MG63 (cell line): ENCODE measurements at places on chromosomes 5 and 9. TPM values are rescaled to one million over a fixed set of nuclear protein-coding genes. Genes with fewer than 3 reads are reported as not detected.

GRCh38 chr5:16626696-16627264, 10.0 kb upstream of the RETREG1 start:
- no peak for DNase-seq

GRCh38 chr9:104463864-104464263, 40.2 kb upstream of the OR13F1 start:
- DNase-seq: no peak

- DNase-seq: no peak
Measured at GRCh38 chr9:77374266-77374665, 196.9 kb downstream of the VPS13A start.

- DNase-seq: no peak
Measured at GRCh38 chr9:137797206-137798120, 80.1 kb upstream of the CACNA1B start.

GRCh38 chr9:135374591-135374990, 105.0 kb upstream of the PPP1R26 start:
- DNase-seq: no peak

GRCh38 chr5:31397926-31398557, 133.9 kb downstream of the DROSHA start:
- DNase-seq: no peak

- DNase-seq: no peak
Measured at GRCh38 chr9:93937193-93937592, 18.0 kb downstream of the BARX1 start.

- DNase-seq: no peak
Measured at GRCh38 chr9:25850803-25851202, 172.6 kb upstream of the TUSC1 start.

DNA sequence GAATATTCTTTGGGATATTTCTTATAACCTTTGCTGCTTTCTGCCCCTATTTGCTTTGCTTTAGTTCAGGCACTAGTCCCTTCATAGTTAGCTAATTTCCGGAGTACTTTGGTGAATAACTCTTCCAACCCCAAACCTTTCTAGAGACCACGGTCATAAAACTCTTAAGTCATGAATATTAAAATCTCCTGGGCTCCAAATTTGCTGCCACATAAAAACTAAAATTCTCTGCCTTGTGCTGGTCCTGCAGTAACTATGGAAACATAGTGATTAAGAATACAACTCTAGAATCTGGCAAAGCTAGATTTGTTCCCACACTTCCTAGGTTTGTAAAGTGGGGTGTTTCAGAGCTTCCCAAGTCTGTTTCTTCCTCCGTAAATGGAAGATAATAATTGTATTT, 10.0 kb upstream of the ACTBL2 start:
- DNase-seq: no peak

- no peak for DNase-seq
Measured at GRCh38 chr5:159338118-159338517, 7.8 kb upstream of the IL12B start.

DNA sequence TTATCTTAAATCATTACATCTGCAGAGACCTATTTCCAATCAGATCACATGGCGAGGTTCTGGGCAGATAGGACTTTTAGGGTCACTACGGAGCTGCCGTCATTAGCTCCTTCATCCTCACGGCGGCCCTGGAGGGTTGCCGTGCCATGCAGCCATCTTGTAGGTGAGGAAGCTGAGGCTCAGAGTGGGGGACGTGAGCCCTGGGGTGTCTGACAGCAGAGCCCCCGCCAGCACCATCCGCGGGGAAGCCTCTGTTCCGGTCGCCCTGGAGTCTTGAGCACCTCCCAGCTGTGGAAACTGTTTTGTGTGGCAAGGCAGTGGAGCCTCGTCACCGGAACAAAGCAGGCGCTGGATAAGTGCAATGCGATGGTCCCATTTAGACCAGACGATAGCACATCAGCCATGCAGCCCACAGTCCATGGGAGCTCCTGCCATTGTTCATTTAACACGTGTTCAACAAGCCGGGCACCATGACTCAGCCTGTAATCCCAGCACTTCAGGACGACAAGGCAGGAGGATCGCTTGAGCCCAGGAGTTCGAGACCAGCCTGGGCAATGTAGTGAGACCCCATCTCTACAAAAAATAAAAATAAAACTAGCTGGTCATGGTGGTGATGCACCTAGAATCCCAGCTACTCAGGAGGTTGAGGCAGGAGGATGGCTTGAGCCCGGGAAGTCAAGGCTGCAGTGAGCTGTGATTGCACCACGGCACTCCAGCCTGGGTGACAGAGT, 61.9 kb downstream of the KCNT1 start:
- no peak for DNase-seq

GRCh38 chr9:34124099-34124498, 2.4 kb downstream of the DCAF12 start:
- DNase-seq: no peak

DNA sequence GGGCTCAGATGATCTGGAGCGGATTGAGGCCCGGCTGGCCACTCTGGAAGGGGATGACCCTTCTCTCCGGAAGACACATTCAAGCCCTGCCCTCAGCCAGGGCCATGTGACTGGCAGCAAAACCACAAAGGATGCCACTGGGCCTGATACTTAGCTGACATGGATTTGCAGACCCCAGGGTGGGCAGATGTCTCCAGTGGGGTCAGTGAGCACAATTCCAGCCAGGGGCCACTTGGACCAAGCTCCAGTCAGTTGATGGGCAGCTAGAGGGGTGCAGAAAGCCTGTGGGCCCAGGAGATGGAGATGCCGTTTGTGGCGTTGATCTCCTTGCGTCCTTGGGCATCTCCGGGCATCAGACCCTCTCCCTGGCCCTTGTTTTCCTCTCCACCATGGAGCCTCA, 46.7 kb downstream of the PSD2 start:
- no peak for DNase-seq

GRCh38 chr5:66989286-66989685, 207.3 kb downstream of the CD180 start:
- no peak for DNase-seq

GRCh38 chr9:21744320-21744719, 58.1 kb upstream of the MTAP start:
- no peak for DNase-seq

The PDGFRB gene
- 6.1 and 10.4 TPM in 2 replicates for total RNA-seq

The ITK gene
- total RNA-seq: not detected in 2 replicates

The ECM2 gene
- total RNA-seq: 0.95 TPM in 1 of 2 replicates, not detected in the other

The MRPS27 gene
- 102 and 121 TPM in 2 replicates for total RNA-seq

The COMMD10 gene
- total RNA-seq: 37.3 and 58.3 TPM in 2 replicates

The OBP2A gene
- total RNA-seq: not detected in 2 replicates

The HBEGF gene
- total RNA-seq: 27.9 and 40.0 TPM in 2 replicates

The NDST1 gene
- total RNA-seq: 101 and 142 TPM in 2 replicates
